Progenitor cell of endocrine pancreas (in vitro differentiated cells): ENCODE measurements at places on chromosomes 5 and 9.

DNA sequence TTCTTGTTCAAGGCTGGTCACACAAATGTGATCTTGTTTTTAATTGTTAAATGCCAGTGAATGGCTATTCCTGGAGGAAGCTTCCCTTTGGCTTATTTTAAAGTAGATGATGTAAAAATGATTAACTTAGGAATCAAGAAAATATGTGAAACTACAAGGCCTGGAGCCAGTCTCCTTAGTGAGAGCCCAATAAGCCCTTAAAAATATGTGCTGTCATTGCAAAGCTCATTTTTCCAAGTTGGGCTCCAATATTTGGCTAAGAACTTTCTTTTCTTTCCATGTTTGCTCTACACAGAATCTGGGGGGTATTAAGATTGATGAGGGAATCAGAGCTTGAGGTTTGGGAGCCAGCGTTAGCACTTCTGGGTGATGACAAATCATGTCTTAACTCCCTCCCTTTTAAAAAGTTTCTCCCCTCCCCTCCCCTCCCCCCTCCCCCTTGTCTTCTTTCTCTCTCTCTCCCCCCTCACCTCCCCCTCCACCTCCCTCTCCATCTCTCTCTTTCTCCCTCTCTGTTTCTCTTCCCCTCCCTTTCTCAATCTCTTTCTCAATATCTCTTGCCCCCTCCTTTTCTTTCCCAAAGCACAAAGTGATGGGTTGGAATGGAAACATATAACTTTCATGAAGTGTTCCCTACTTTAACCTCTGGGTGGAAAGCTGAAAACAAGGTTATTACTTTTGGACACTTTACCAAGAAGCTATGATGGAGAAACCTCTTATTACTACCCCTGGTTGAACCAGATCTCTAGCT lies 86.0 kb downstream of the FBXL7 start:
- DNase-seq, result no peak
- no peak overlapping the region for H3K27ac ChIP-seq
- peaks cover 11% of the 10 kb centered on the region for H3K4me1 ChIP-seq
- H3K27me3 ChIP-seq, result no peaks in the 10 kb centered on the region
- no peak overlapping the region for H3K4me3 ChIP-seq

DNA sequence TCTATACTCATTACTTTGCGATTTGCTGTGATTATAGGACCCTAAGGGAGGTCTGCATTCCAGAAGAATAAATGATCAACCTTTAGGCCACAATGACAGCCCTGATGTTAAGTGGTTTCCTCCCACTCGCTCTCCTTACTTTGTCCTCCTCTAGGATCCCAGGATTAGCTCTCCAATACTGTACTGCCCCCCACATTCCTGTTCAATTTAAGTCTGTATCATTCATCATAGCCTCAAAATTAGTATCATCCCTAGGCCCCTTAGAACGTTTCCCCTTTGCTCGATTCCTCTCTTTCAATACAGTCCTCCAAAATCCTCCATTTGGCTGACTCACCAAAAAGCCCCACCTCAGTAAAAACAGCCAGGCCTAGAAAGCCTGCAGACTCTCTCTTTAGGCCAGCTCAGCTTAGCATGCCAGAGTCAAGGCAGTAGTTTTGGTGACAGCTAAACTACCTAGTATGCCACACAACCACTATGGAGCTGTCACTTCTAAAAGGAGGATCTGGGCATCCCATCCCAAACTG lies 24.4 kb downstream of the RNF145 start:
- no peak for DNase-seq

DNA sequence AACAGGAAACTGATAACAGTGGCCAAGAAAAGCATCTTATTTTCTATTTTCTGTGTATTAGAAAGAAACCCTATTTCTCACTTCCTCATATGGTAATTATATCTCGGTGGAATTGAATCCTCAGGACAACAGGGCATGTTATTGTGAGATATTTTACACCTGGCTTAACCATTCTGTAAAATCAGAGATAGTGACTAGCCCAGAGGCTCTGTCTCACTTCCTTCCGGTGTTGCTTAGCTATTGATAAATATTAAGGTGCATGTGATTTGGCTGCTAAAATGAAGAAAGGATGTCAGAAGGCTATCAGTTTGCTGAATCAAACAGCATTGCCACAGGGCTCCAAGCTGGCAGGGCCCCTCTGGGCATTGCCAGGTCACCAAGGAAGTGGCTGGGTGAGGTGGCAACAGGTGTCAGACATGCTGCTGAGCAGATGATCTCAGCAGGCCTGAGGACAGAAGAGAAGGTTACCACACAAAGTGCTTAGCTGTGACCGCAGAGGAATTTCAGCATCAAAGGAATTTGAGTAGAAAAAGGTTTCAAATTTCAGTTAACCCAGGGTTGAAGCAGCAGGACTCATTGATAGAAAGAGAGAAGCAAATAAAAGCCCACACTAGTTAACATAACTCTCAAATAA lies 330.7 kb downstream of the PDE4D start:
- no peaks in the 10 kb centered on the region for H3K27me3 ChIP-seq
- peak overlapping the region; percentile 85 for H3K27ac ChIP-seq
- H3K4me3 ChIP-seq, result no peak overlapping the region
- peaks cover 22% of the 10 kb centered on the region for H3K4me1 ChIP-seq

DNA sequence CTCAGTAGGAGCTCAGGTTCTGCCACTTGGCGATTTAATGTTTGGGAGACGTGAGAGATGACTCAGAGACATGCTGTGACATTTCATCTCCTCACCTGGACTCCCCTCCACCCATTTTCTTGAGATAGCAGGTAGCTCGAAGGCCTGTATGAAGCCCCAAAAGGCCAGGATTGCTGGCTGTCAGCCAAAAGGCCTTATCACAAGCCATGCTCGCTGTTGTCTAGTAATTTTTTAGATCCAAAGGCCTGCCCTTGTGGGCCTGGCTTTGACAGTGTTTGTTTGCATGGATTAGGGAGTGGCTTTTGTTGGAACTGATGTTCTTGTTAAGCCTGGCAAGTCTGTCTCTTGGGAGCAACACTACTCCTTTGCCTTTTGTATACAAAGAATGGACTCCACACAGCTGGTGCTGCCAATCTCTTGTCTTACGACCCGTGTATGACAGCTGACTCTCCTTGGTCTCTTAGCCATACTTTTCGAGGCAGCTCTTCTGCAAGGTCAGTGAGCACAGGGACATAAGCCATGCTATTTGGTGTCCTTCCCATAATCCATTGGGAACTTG lies 22.7 kb downstream of the CAVIN4 start:
- H3K27ac ChIP-seq, result no peak overlapping the region
- no peak for DNase-seq
- no peaks in the 10 kb centered on the region for H3K36me3 ChIP-seq
- H3K4me1 ChIP-seq, result peaks cover 13% of the 10 kb centered on the region

DNA sequence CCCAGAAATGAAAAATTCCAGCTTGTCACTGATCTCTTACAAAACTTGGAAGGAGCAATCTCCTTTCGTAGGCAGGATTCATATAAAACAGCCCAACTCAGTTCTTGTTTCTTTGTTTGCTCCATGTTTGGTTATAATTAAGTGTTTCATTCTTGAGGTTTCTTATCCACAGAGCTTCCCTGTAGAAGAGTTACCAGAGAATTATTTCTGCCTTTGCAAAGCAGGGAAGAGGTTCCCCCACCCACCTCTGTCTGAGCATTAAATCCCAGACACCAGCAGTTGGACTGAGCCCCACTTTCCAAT lies 34.1 kb upstream of the RAI14 start:
- DNase-seq, result no peak
- H3K4me3 ChIP-seq, result no peak overlapping the region
- no peak overlapping the region for H3K27ac ChIP-seq
- H3K4me1 ChIP-seq, result no peaks in the 10 kb centered on the region
- no peaks in the 10 kb centered on the region for H3K36me3 ChIP-seq
- H3K27me3 ChIP-seq, result no peaks in the 10 kb centered on the region

GRCh38 chr5:107542428-107542827 lies 128.3 kb downstream of the EFNA5 start:
- no peak overlapping the region for H3K4me3 ChIP-seq
- H3K4me1 ChIP-seq, result peaks cover 33% of the 10 kb centered on the region
- DNase-seq, result no peak
- H3K36me3 ChIP-seq, result no peaks in the 10 kb centered on the region
- peak overlapping the region; percentile 69 for H3K27ac ChIP-seq

DNA sequence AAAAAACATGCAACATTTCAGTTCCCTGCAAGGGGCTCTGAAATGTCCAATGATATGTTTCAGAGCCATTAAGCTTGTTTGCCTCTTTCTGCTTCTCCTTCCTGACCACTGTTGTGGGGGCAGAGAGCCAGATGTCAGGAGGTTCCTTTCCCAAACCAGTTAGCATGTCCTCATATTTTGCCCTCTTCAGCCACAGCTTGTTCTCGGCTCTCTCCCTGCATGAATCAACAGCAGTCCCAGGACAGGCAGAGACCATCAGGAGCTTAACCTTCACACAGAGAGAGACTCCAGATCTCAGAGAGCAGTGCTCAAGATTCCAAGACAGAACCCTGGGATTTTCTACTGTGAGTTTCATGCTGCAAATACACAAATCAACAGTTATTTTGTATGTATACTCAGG lies 218.5 kb downstream of the COMMD10 start:
- peaks cover 31% of the 10 kb centered on the region for H3K36me3 ChIP-seq
- no peak overlapping the region for H3K4me3 ChIP-seq
- peaks cover 18% of the 10 kb centered on the region for H3K4me1 ChIP-seq

- H3K27ac ChIP-seq, result no peak overlapping the region
- H3K27me3 ChIP-seq, result no peaks in the 10 kb centered on the region
- H3K4me1 ChIP-seq, result peaks cover 57% of the 10 kb centered on the region
- H3K4me3 ChIP-seq, result no peak overlapping the region
- H3K36me3 ChIP-seq, result no peaks in the 10 kb centered on the region
- no peak for DNase-seq
Observed at GRCh38 chr5:154762700-154763099, 7.5 kb downstream of the LARP1 start.

- no peaks in the 10 kb centered on the region for H3K36me3 ChIP-seq
- H3K4me3 ChIP-seq, result no peak overlapping the region
- no peaks in the 10 kb centered on the region for H3K27me3 ChIP-seq
- peak overlapping the region; percentile 33 for H3K27ac ChIP-seq
Observed at GRCh38 chr9:1173211-1173610, 123.1 kb downstream of the DMRT2 start.

GRCh38 chr5:35237580-35238376 lies 7.5 kb upstream of the PRLR start:
- no peak overlapping the region for H3K4me3 ChIP-seq
- peaks cover 1% of the 10 kb centered on the region for H3K36me3 ChIP-seq
- no peak for DNase-seq
- peaks cover 7% of the 10 kb centered on the region for H3K27me3 ChIP-seq
- H3K4me1 ChIP-seq, result peaks cover 31% of the 10 kb centered on the region
- peak overlapping the region; percentile 70 for H3K27ac ChIP-seq

DNA sequence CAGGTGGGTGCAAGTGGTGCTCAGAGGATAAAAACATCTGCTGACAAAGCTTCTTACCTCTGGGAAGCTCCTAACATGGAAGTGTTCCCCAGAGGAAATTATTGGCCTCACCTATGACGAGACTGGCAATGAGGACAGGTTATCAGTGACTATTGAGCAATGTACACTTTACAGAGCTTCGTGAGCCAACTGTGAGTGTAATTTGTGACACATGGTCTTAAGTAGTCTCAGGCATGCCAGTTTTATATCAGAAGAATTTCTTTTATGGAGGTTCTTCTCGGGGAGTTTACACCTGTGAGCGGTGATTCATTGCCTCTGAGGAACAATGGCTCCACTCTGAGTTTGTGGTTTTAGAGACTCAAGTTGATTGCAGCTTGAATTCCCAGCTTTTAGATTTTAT lies 11.3 kb downstream of the ANKDD1B start:
- H3K4me3 ChIP-seq, result no peak overlapping the region
- no peak for DNase-seq
- H3K36me3 ChIP-seq, result no peaks in the 10 kb centered on the region

DNA sequence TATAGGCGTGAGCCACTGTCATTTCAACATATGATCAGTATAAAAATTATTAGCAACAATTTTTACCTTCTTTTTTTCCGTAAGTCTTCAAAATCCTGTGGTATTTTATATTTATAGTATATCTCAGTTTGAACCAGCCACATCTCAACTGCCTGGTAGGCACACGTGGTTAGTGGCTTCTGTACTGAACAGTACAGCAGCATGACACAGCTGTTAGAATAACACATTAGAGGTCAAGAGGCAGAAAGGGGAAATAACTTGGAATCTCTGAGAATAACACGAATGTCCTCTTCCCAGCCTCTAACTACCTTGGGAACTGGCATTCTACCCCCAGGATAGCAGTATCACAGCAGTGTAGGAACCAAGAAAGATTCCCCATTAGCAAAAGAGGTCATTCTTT lies 108.5 kb upstream of the IQGAP2 start:
- no peak overlapping the region for H3K27ac ChIP-seq
- DNase-seq, result no peak
- H3K4me1 ChIP-seq, result peaks cover 36% of the 10 kb centered on the region

DNA sequence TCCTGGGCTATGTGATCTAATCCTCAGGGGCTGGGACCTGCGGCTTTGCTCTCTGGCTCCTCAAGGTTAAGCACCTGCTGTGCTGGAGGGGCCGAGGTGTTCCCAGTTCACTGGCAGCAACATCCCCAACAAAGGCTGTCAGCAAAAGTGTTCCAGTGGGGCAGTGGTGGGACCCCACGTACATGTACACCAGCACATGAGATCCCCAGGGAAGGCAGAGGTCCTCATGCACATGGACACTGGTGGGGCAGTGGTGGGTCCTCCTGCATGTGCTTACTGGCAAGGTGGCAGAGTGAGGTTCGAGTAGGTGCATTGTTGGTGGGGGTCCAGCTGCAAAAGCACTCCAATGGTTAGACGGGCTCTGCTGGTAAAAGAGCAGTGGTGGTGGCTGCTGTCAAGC lies 255.6 kb upstream of the MPDZ start:
- H3K36me3 ChIP-seq, result no peaks in the 10 kb centered on the region
- H3K27ac ChIP-seq, result no peak overlapping the region
- no peak overlapping the region for H3K4me3 ChIP-seq
- H3K27me3 ChIP-seq, result peaks cover 4% of the 10 kb centered on the region
